ENCODE measurements at places on chromosomes 13 and 19.

- no peak for DNase-seq
Observed at GRCh38 chr13:109899316-109899715, 112.9 kb upstream of the IRS2 start.

GRCh38 chr19:2149980-2150793 lies 1.2 kb downstream of the AP3D1 start:
- no peak for DNase-seq

- no peak for DNase-seq
Observed at GRCh38 chr13:24038841-24039330, 121.6 kb upstream of the SPATA13 start.

- no peak for DNase-seq
Observed at GRCh38 chr13:113053801-113054604, 51.6 kb upstream of the F7 start.

- peak; percentile 96 for DNase-seq
Observed at GRCh38 chr19:39397360-39398296, 6.5 kb downstream of the MED29 start.

DNA sequence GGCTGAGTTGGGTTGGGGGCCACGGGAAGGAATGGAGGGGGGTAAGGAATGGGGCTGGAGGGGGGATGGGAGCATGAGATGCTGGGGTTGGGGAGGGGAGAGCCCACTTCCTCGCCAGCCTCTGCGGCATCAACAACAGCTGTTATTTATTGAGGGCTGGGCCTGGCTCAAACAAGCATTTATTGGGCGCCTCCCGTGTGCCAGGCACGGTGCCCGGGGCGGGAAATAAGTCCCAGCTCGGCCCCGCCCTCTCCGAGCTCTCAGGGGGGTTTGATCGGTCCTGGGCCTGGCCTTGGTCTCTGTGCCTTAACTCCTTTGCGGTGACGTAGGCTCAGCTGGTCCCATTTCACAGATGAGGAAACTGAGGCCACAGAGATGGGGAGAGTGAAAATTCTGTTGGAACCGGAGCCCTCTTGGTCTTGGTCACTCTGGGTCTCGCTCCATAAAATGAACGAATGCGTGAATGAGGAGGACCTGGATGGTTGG lies 919 bp upstream of the ADAMTS10 start:
- no peak for DNase-seq

GRCh38 chr13:101726681-101727080 lies 274.2 kb downstream of the ITGBL1 start:
- DNase-seq: no peak

GRCh38 chr13:110562036-110562597 lies 595 bp upstream of the RAB20 start:
- DNase-seq: no peak

DNA sequence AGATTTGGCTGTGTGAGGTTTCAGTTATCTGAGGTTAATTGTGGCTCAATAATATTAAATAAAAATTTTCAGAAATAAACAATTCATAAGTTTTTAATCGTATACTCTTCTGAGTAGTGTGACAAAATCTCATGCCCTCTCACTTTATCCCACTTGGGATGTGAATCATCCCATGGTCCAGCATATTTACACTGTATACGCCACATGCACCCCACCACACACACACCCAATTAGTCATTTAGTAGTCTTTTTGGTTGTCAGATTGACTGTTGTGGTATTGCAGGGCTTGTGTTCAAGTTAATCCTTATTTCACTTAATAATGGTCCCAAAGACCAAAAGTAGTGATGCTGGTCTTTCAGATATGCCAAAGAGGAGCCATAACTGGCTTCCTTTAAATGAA lies 66.4 kb upstream of the PCDH9 start:
- no peak for DNase-seq

DNA sequence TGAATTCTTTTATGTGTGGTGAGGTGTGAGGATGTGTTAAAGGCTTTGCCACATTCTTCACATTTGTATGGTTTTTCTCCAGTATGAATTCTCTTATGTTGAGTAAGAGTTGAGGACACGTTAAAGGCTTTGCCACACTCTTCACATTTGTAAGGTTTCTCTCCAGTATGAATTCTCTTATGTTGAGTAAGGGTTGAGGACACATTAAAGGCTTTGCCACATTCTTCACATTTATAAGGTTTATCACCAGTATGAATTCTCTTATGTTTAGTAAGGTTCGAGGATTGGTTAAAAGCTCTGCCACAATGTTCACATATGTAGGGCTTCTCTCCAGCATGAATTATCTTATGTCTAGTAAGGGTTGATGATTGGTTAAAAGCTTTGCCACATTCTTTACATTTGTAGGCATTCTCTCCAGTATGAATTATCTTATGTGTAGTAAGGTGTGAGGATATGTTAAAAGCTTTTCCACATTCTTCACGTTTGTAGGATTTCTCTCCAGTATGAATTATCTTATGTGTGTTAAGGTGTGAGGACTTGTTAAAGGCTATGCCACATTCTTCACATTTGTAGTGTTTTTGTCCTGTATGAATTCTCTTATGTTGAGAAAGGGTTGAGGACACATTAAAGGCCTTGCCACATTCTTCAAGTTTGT lies 27.1 kb downstream of the ZNF724 start:
- no peak for DNase-seq

DNA sequence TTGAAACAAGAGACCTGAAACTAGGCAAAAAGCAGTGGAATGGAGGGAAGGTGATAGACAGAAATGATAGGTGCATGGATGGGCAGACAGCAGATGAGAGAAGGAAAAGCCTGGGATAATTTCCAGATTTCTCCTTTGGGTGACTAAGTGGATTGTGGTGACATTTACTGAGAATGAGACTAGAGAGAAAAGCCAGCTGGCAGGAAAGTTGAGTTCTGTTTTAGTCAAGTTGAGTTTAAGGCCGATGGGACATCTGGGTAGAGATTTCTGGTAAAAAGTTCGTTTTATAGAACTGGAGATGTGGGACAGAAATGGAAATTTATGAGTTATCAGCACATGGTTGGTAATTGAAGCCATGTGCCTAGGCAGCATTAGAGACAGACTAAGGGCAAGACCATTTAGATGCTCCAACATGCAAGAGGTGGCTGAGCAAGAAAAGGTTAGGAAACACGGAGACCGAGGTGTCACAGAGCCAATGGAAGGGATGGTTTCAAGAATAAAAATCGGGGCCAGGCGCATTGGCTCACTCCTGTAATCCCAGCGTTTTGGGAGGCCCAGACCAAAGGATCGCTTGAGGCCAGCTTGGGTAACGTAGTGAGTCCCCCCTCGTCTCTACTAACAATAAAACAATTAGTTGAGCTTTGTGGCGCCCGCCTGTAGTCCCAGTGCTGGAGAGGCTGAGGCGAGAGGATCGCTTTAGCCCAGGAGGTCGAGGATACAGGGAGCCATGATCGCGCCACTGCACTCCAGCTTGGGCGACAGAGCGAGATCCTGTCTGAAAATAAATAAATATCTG lies 9.6 kb upstream of the DGKH start:
- DNase-seq: no peak

DNA sequence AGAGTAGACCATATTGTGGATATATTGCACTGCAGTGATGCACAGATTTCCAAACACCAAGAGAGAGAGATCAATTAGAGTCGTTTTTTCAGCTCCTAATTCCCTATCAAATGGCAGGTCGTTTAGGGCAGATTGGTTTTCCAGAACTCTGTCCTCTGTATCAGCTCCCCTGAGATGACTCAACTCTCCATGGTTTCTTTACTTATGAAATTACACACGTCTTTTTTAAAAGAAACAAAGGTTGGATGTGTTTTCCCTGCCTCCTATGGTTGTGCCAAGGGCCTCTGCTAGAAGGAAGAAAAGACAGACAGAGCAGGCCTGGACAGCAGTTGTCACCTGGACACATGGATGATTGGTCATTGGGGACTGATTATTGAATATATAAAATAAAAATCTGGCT lies 478.1 kb upstream of the NBEA start:
- DNase-seq: no peak

GRCh38 chr19:47798904-47799266 lies 5.5 kb downstream of the TPRX1 start:
- no peak for DNase-seq

GRCh38 chr19:16013851-16014840 lies 62.1 kb upstream of the TPM4 start:
- DNase-seq: no peak

GRCh38 chr13:92164822-92165221 lies 766.4 kb downstream of the GPC5 start:
- no peak for DNase-seq

DNA sequence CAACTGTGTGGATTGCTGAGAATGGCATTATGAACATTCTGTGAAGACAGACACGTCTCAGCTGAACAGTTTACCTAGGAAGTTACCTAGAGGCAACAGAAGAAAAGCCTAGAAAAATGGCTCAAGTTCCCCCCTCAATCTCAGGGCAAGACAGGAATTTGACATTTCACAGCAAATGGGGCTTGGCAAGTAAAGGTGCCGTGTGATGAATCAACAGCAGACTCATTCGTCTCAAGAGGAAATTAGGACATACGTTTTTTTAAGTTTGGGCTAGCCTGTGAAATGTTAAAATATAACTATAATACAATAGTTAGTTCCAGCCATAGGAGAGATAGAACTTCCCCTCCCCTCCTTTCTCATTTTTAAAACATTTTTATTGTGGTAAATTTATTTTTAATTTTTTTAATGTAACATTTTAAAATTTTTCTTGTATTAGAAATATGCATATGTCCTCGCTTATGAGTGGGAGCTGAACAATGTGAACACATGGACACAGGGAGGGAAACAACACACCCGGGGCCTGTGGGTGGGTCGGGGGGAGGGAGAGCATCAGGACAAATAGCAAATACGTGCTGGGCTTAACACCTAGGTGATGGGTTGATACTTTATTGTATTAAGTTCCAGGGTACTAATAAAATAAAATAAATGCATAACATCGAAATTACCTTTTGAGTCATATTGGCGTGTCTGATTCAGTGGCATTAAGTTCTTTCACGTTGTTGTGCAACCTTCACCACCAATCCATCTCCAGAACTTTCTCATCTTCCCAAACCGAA lies 116.0 kb downstream of the COL4A2 start:
- no peak for DNase-seq

DNA sequence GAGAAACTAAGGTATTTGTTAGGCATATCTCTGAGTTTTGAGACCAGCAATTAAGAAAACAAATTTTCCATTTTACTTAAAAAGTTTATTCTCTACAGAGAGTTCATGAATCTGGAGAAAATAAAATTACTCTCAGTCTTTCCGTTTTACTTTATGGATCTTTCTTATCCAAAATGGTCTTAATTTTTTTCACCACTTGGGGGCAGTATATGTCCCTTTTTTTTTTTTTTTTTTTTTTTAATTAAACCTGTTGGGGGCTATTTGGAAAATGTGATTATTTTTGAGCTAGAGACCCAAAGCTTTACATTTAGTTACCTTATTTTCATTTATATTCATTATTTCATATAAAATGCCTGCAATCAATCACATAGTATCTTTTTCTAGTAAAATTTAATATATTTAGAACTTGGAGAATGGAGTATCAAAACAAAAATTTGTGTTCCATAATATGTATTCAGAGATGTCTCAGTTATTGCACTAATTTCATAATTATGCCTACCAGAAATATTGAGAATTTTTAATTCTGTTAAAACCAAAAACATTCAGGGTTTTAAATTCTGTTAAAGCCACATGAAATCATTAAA lies 27.1 kb downstream of the PIBF1 start:
- DNase-seq: no peak

DNA sequence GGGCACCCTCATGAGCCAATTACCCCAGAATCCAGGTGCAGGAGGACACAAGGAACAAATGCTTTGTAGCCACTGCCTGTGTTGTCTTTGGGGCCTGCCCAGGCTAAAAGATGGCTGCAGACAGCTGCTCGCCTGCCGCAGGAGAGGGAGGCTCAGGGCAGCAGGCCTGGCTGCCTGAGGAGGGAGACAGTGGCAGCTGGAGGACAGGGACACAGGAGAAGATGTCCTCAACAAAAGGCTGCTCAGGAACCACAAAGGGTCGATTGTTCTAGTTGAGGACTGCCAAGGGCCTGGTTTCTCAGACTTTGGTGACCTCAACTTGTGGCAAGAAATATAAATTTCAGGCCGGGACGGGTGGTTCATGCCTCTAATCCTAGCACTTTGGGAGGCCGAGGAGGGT lies 7.6 kb downstream of the SIRT2 start:
- DNase-seq: no peak

DNA sequence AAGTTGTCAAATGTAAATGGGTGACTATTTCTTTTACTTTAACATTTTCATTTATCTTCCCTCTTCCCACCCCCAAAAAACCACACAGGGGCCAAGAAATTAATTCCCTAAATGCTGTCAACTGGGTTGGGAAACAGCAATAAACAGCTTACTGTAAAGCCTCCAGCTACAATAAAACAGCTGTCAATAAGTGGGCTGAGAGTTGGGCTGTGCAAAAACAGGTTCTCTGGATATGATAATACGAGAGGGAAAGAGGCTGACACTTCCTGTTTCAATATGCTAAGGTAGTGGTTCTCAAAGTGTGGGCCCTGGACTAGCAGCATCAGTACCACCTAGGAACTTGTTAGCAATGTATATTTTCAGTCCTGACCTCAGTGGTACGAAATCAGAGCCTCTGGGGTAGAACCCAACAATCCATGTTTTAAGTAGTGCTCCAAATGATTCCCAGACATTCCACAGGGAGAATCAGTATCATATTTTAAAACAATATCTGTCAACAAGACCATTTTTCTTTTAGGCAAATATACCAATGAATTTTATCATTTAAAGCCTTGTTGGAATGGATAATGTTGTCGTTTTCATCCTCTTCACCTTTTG lies 8.4 kb downstream of the PCDH9 start:
- no peak for DNase-seq

GRCh38 chr13:48636550-48636949 lies 17.2 kb upstream of the CYSLTR2 start:
- no peak for DNase-seq

GRCh38 chr13:99287551-99287950 lies 19.6 kb downstream of the GPR183 start:
- DNase-seq: no peak

GRCh38 chr13:75687150-75687763 lies 51.1 kb downstream of the LMO7 start:
- DNase-seq: no peak

- peak; percentile 47 for DNase-seq
Observed at GRCh38 chr13:107650081-107650701, 565.1 kb downstream of the LIG4 start.

DNA sequence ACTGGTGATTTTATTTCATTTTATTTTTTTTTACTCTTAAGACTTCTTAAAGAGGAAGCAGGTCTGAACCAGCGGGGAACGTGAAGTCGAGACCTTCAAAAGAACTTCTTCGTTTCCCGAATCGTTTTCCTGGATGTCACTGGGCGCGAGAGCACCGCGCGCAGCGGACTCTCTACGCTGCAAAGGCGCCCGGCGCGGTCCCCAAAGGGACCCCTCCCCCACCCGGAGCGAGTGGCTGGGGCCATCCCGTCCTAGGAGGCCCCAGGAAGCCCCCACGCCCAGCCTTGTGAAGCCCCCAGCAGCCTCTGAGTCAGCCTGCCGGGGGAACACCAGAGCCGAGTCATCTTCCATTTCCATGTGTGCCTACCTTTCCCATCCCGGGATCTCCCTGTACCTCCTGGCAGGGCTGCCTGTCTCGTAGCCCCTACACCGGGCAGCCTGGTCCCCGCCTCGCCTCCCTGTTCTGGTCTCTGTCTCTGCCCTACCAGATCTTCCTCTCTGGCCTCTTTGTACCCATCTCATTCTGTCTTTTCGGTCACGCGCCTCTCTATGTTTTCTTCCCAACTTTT lies 608 bp downstream of the CD70 start:
- no peak for DNase-seq

All from left lobe of liver (tissue), 2 donors.